ENCODE measurements at places on chromosomes 16 and 17. TPM values are rescaled to one million over a fixed set of nuclear protein-coding genes. Genes with fewer than 3 reads are reported as not detected.

DPEP3 gene
- 18.4 TPM for total RNA-seq

GFAP gene
- total RNA-seq: 4.0 TPM

TNP2 gene
- not detected for total RNA-seq

EVI2B gene
- total RNA-seq: not detected

KRTAP2-3 gene
- not detected for total RNA-seq

MEIOC gene
- 17.2 TPM for total RNA-seq

ACSM5 gene
- total RNA-seq: not detected

NACA2 gene
- not detected for total RNA-seq

VPS35L gene
- 61.3 TPM for total RNA-seq

EPX gene
- not detected for total RNA-seq

MARVELD3 gene
- total RNA-seq: 32.7 TPM

SLC22A31 gene
- total RNA-seq: 13.8 TPM

PLLP gene
- 2.1 TPM for total RNA-seq

TANC2 gene
- total RNA-seq: 5.9 TPM

LITAFD gene
- total RNA-seq: not detected

UMOD gene
- not detected for total RNA-seq

SLC6A2 gene
- 0.27 TPM for total RNA-seq

PLEKHG4 gene
- 17.1 TPM for total RNA-seq

ZSCAN10 gene
- 519 TPM for total RNA-seq

CACNB1 gene
- total RNA-seq: 13.1 TPM

PRAC2 gene
- not detected for total RNA-seq

DLX4 gene
- 0.58 TPM for total RNA-seq

SLC52A1 gene
- total RNA-seq: 1.3 TPM

TBCD gene
- total RNA-seq: 116 TPM

CEP295NL gene
- total RNA-seq: 0.62 TPM

HOXB1 gene
- not detected for total RNA-seq

GAST gene
- total RNA-seq: not detected

PTX4 gene
- total RNA-seq: not detected

TNFRSF13B gene
- total RNA-seq: not detected

ZFP90 gene
- 14.6 TPM for total RNA-seq

TBC1D3 gene
- not detected for total RNA-seq

CA10 gene
- total RNA-seq: 1.5 TPM

PRSS36 gene
- 1.3 TPM for total RNA-seq

KIFC3 gene
- total RNA-seq: 12.5 TPM

BCKDK gene
- total RNA-seq: 58.9 TPM

FGF11 gene
- 16.6 TPM for total RNA-seq

NSF gene
- 23.8 TPM for total RNA-seq

PPP1R9B gene
- 10.1 TPM for total RNA-seq

YBX2 gene
- total RNA-seq: 20.6 TPM

COX11 gene
- total RNA-seq: 54.5 TPM

OMG gene
- not detected for total RNA-seq

PRSS8 gene
- 77.0 TPM for total RNA-seq

CLDN6 gene
- total RNA-seq: 1,028 TPM

KRTAP9-8 gene
- not detected for total RNA-seq

PYY gene
- total RNA-seq: 0.56 TPM

ARL4D gene
- total RNA-seq: 8.7 TPM

THUMPD1 gene
- 88.0 TPM for total RNA-seq

RDM1 gene
- 3.9 TPM for total RNA-seq

TMIGD1 gene
- not detected for total RNA-seq

C17orf78 gene
- not detected for total RNA-seq
